ENCODE measurements at places on chromosomes 2 and 18.

DNA sequence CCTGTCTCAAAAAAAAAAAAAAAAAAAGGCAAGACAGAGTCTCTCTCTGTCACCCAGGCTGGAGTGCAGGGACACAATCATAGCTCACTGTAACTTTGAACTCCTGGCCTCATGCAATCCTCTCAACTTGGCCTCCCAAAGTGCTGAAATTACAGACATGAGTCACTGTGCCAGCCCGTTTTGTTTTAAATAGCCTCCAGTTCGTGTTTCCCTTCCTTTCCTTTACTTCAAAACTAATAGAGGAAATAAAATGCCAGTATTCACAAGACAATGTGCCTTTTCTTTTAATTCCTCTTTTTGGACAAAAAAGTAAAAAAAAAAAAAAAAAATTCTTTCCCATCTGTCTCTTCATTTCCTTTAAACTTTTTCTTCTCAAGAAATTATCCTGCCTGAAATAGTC lies 54.5 kb upstream of the ACMSD start:
- DNase-seq, result no peak

- DNase-seq, result no peak
These were observed 67.8 kb upstream of the ARL4C start for GRCh38 chr2:234564699-234565098.

DNA sequence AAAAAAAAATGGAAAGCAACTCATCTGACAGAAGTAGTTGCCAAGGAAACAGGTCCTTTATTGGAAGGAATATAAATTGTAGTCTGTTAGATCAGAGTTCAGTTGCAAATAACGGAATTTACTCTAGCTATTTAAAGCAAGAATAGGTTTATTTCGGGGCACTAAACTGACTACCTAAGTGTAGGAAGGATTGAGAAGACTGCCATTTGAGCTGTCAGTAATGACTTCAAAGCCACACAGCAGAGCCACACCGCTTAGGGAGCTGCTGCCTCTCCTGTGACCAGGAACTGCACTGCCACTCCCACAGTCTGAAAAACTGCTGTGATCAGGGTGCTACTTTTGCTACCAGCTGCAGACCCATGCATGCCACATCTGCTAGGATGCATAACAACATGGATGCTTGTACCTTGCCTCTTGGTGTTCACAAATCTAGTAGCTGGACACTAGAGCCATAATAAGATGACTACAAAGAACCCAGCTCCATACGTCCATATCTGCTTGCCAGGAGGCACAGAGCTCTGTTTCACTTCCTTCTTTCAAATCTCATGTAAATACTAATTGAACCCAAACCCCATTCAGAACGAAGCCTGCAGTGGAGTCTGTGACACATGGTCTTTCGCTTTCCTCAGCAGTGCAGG lies 2.2 kb downstream of the DSG2 start:
- no peak for DNase-seq

DNA sequence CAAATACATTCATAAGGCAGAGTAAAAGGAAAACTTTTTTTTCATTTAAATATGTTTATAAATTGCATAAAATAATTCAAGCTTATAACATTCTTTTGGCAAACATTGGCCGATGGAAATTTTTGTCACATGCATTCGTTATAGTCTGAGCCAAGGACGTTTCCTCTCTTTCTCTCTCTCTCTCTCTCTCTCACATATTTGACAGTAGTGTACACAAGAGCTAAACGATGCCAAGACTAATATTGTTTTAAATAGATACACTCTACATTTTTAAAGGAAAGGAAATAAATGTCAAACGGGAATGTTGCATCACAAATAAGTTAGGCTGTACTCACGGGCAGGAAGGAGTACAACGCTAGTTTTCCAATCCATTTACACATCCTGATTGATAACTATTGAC lies 251.1 kb upstream of the SMIM21 start:
- no peak for DNase-seq

- no peak for DNase-seq
These were observed 5.4 kb downstream of the SEC11C start for GRCh38 chr18:59145055-59145454.

DNA sequence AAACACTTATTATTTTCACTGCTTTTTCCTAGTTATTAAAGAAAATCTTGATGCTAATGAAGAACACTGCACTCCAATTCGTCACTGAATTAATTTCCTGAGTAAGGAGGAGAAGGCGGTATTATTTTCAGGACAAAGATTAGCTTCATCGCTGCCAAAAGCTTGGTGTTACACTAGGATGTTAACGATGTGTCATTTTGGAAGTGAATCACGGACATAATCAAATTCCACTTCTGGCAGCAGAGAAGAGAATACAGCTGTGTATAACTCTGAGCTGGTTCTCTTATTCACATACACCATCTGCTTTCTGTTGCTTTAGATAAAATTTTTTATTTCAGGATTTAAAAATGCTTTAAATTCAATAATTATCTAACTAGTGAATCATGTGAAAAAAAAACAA lies 74.1 kb downstream of the SCG2 start:
- no peak for DNase-seq

DNA sequence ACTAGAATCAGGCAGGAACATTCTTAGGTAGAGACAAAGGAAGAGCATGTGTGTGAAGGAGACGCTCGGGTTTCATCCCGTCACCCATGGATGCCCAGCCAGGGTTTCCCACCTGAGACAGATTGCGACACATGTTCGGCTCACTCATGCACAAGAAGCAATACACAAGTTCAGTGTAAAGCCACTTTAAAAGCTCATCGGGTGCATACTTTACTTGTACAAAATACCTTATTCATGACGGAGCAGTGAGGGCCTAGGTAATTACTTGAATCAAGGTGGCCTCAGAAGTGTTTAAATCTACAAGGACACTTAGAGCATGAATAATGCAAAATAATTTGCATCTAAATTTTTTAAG lies 42.0 kb downstream of the ZEB2 start:
- DNase-seq, result peak; percentile 56

DNA sequence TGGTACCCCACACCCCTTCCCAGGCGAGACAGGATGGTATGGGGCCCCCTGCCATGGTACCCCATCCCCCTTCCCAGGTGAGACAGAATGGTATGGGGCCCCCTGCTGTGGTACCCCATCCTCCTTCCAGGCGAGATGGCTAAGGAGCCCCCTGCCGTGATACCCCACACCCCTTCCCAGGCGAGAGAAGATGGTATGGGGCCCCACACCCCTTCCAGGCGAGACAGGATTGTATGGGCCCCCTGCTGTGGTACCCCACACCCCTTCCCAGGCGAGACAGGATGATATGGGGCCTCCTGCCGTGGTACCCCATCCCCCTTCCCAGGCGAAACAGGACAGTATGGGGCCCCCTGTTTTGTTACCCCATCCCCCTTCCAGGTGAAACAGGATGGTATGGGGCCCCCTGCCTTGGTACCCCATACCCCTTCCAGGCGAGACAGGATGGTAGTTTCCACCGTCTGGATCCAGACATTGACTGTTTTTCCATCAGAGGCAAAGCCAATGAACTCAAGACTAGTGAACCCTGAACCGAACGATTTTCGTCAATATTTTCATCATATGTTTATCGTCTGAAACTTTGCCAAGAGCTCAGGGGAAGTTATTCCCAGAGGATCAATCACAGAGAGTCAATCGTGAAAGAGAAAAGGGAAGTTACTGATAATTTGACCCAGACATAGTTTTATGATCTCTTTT lies 75.0 kb downstream of the MYCN start:
- DNase-seq, result no peak

GRCh38 chr2:230981704-230982103 lies 14.2 kb upstream of the SPATA3 start:
- DNase-seq, result no peak

GRCh38 chr18:31983020-31983419 lies 35.6 kb upstream of the RNF125 start:
- no peak for DNase-seq

DNA sequence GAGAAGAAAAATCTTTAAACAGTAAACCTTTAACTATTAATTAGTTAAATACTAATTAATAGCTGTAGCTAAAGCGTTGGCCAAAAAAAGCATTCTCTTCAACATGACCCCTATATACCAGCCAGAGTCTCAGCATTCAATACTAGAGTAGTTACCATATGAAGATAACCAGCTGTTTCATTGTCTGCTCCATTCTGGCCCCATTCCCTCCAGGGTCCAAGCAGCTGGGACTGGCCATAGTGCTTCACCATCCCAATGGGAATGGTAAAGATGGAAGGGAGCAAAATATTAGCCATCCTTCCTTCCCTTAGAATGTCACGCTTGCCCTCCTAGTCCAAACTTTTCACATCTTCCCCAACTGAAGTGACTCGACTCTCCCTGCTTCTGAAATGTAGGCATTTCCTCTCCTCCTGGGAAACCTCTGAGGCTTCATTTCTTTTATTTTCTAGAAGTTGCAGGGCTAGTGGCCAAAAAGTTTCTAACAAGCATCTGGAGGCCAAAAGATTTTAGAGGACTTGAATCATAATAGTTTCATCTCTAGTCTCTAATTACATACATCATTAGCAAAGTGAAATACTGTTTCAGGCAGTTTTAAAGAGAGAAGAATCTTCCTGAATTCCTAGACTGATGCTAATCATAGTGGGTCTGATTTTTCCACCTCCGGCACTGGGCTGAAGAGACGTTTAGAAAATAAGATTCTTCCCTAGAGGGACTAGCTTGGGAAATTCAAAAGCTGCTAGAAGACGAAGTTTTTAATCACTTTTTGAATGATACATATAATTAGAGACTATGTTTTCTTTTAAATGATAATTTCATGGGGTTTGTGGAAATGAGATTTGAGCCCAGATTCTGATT lies 52.7 kb downstream of the CCDC68 start:
- no peak for DNase-seq

- no peak for DNase-seq
These were observed 333.8 kb upstream of the TNP1 start for GRCh38 chr2:217193431-217194340.

DNA sequence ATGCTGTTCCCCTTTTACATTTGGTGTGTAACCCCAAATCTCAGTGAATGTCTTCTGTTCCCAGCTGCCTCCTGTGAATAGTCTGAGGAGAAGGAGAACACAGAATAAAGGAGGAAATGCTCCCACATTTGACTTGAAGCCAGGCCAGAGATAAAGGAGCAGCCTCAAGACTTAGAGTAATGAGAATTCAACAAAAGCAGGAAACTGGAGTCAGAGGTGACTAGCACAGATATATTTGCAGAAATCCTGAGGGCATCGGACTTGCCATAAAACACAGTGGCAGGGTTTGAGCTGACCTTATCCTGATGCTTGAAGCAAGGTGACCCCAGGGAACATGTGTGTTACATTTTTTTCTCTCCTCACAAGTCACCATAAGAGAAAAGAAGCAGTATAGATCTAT lies 291.4 kb upstream of the RND3 start:
- no peak for DNase-seq

DNA sequence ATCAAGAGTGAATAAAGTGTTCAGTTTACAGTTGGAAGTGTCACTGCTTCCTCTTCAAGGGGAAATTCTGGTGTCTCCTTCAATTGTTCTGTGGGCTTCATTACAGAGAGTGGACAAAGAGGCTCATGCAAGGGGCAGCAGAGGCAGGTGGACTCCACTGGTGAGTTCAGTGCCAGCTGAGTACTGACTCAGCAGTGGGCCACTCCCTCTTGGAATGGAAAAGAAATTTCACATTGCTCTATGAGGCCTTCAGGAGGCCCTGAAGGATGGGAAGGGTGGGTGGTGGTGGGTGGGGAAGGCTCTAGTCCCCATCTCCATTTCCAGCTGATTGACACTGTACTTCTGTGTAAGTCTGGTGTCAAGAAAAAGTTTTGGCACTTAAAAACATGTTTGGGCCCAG lies 66.4 kb downstream of the PRELID3A start:
- DNase-seq, result no peak

Measured in glutamatergic neuron (in vitro differentiated cells).